Osteocyte (in vitro differentiated cells): ENCODE measurements at places on chromosomes 7 and 10. TPM values are rescaled to one million over a fixed set of nuclear protein-coding genes. Genes with fewer than 3 reads are reported as not detected.

DNA sequence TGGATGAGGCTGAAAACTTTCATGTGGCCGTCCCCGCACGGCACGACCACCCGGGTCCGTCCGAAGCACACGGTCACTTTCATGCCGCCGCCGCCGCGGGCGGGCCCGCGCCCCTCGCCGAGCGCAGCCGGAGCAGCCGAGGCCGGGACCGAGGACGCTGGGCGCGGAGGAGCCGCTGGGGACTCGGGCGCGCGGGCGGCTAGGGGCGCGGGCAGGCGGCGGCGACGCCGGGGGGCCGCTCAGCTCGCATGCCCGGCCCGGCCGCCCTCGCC is 247 bp downstream of the PARD3 start:
- H3K27ac ChIP-seq, result no peak overlapping the region
- peak overlapping the region; percentile 57 for H3K4me3 ChIP-seq
- no peaks in the 10 kb centered on the region for H3K27me3 ChIP-seq
- peaks cover 3% of the 10 kb centered on the region for H3K36me3 ChIP-seq

DNA sequence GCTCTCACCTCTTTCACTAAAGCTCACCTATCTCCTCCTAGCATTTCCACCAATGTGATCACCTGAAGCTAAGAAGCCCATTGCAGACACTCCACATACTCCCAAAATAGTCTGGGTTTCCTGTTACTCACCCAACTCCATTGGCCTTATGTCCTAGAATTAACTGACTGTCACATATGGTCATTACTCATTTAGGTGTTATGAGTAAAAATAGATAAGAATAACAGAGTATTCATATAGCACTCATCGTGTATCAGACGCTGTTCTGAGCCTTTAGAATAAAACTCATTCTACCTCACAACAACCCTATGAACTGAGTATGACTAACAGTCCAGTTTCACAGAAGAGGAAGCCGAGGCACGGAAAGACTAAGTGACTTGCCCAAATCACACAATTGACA is 174.2 kb upstream of the NPVF start:
- no peak overlapping the region for H3K4me3 ChIP-seq
- no peaks in the 10 kb centered on the region for H3K4me1 ChIP-seq
- DNase-seq, result no peak
- no peaks in the 10 kb centered on the region for H3K36me3 ChIP-seq
- H3K27me3 ChIP-seq, result peaks cover 38% of the 10 kb centered on the region

The SLC26A3 gene
- total RNA-seq, result not detected in 2 replicates

The KIAA1217 gene
- 2.8 and 3.0 TPM in 2 replicates for total RNA-seq

DNA sequence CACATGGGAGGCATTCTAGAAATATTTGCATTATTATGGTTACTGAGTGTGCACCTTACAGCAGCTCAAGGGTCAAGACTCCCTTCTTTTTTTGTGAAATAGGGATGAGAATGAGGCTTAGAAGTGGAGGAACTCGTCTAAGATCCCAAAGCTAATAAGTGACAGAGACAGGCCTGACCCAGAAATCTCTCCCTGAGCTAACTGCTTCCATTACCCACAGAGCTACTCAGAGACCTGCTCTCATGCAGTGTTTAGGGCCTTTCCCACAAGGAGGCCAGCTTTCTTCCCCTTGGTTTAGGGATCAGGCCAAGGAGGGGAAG is 301.7 kb downstream of the RPS24 start:
- H3K4me1 ChIP-seq, result peaks cover 31% of the 10 kb centered on the region
- H3K4me3 ChIP-seq, result no peak overlapping the region
- DNase-seq, result peak; percentile 19
- no peaks in the 10 kb centered on the region for H3K36me3 ChIP-seq
- H3K27me3 ChIP-seq, result peaks cover 31% of the 10 kb centered on the region

The ACBD7 gene
- 0.73 and 0.86 TPM in 2 replicates for total RNA-seq

The STAMBPL1 gene
- total RNA-seq, result 4.5 and 4.8 TPM in 2 replicates

GRCh38 chr7:732556-732955 is 5.5 kb upstream of the PRKAR1B start:
- H3K36me3 ChIP-seq, result peaks cover 7% of the 10 kb centered on the region
- no peaks in the 10 kb centered on the region for H3K27me3 ChIP-seq
- H3K4me1 ChIP-seq, result peaks cover 22% of the 10 kb centered on the region
- no peak overlapping the region for H3K4me3 ChIP-seq

The GDF2 gene
- total RNA-seq, result not detected in 2 replicates

DNA sequence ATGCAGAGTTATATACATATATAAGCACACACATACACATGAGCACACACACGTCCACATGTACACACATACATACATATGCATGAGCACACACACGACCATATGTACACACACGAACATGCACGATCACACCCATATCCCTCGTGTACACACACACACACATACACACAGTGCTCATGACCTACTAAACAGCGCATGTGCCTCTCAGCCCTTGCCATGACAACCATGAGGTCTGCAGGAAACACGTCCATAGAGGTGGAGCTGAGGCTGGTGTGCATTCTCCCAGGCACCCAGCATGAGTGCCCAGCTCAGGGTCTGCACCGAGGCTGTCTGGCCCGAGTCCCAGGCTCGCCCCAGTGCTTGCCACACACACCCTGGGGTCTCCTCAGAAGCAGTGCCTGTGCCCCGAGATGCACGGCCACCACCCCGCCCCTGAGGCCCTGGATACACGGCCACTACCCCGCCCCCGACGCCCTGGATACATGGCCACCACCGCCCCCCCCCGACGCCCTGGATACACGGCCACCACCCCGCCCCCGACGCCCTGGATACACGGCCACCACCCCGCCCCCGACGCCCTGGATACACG is 529.6 kb downstream of the DNAJB6 start:
- H3K27me3 ChIP-seq, result no peaks in the 10 kb centered on the region
- no peaks in the 10 kb centered on the region for H3K36me3 ChIP-seq
- H3K4me1 ChIP-seq, result no peaks in the 10 kb centered on the region
- no peak overlapping the region for H3K4me3 ChIP-seq
- no peak for DNase-seq
- no peak overlapping the region for H3K27ac ChIP-seq

DNA sequence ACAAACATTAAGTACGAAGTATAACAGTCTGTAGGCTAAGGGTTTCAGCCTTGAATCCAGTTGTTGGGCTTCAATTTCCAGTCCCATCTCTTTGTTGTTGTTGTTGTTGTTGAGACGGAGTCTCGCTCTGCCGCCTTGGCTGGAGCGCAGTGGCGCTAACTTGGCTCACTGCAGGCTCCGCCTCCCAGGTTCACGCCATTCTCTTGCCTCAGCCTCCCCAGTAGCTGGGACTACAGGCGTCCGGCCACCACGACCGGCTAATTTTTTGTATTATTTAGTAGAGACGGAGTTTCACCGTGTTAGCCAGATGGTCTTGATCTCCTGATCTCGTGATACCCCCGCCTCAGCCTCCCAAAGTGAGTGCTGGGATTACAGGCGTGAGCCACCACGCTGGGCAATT is 464.9 kb downstream of the ANKRD7 start:
- no peak for DNase-seq
- no peaks in the 10 kb centered on the region for H3K27me3 ChIP-seq
- no peak overlapping the region for H3K27ac ChIP-seq
- H3K36me3 ChIP-seq, result no peaks in the 10 kb centered on the region
- H3K4me3 ChIP-seq, result no peak overlapping the region

The INA gene
- total RNA-seq, result 2.4 and 2.5 TPM in 2 replicates

DNA sequence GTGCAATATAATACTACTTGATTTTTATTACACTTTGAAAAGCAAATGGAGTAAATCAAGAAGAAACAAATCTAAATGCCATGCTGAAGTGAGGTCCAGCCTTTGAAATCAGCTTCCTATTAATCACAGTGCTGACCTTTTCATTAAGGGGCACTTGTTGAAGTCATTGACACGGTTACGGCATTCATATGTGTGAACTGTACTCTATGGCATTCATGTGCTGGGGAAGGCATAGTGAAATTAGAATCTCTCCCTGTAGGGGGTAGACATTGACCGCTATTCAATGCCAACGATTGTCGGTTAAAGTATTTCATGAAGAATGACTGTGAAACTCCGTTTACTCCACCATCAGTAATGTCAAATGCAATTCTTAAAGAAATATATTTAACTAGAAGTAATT is 296.1 kb upstream of the SEMA3A start:
- DNase-seq, result no peak
- H3K27me3 ChIP-seq, result no peaks in the 10 kb centered on the region
- H3K27ac ChIP-seq, result no peak overlapping the region
- no peaks in the 10 kb centered on the region for H3K36me3 ChIP-seq
- no peak overlapping the region for H3K4me3 ChIP-seq

DNA sequence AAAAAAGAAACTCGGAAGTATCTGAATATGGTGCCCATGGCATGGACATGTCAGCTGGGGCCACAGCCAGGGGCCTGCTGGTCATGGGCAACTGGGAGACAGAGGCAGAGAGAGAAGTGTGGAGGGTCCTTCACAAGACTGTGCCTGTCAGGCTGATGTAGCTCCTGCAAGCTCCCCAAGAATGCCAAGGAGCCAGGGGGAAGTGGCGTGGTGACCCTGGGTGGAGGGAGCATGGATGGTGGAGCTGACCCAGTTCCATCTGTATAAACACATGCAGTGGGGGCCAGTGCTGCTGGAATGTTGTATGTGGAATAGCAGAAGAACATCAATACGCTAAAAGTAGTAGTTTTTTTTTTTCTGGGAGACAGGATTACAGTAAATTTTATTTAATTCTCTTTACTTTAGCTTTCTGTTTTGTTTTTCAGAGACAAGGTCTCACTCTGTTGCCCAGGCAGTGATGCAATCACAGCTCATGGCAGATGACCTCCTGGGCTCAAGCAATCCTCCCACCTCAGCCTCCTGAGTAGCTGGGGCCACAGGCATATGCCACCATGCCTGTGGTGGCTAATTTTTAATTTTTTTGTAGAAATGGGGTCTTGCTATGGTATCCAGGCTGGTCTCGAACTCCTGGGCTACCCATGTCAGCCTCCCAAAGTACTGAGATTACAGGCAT is 10.5 kb upstream of the ZMIZ2 start:
- no peak for DNase-seq
- H3K4me3 ChIP-seq, result no peak overlapping the region
- no peaks in the 10 kb centered on the region for H3K27me3 ChIP-seq
- peak overlapping the region; percentile 85 for H3K27ac ChIP-seq
- peaks cover 51% of the 10 kb centered on the region for H3K4me1 ChIP-seq
- H3K36me3 ChIP-seq, result no peaks in the 10 kb centered on the region

The MYPN gene
- total RNA-seq, result 1.0 and 1.8 TPM in 2 replicates

DNA sequence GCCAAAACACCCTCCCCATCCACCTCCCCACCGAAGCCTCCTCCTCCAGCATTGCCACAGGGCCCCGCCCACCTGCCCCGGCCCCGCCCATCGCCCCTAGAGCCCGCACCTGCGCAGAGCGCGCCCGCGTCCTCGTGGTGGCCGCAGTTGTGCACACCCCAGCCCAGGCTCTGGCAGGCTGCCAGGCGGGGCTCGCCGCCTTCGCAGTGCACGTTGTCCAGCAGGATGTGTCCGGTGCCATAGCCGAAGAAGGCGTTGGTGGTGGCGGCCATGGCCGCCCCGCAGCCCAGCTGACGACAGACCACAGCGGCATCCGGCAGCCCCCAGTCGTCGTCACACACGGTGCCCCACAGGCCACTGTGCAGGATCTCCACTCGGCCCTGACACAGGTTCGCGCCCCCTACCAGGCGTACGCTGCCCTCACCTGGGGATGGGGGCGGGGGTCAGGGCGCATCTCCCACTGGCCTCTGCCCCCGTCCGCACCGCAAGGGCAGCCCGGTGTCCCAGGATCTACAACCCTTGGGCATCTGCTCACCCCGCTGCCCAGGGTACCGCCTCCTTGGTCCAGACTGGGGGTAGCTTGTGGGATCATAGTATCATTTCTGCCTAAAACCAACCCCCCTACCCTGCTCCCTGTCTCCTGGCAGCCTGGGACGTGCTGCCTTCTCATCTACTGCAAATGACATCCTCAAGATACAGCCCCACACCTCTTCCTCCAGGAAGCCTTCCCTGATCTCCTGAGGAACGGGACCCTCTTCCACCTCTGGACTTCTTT is 11.9 kb downstream of the SSC4D start:
- no peak overlapping the region for H3K27ac ChIP-seq
- H3K4me1 ChIP-seq, result peaks cover 8% of the 10 kb centered on the region
- H3K27me3 ChIP-seq, result no peaks in the 10 kb centered on the region
- no peak overlapping the region for H3K4me3 ChIP-seq

DNA sequence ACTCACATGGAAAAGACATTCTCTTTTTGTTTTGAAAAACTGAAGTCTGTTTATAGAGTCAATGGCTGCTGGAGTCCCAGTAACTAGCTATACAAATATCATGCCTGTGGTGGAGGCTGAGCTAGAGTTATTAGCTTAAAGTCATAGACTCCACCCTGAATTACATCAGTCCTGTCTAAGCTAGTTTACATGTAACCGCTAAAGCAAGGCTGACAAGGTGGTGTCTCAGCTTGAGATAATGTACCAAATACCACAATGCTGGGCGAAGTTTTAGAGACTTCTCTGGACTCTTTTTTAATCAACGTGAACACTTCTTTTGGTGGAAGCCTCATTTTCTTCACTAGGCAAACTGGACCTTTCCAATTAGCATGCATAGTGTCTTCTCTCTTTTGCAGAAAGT is 219.4 kb downstream of the ANK3 start:
- H3K36me3 ChIP-seq, result no peaks in the 10 kb centered on the region
- no peak overlapping the region for H3K4me3 ChIP-seq
- H3K27me3 ChIP-seq, result no peaks in the 10 kb centered on the region
- no peak for DNase-seq
- H3K4me1 ChIP-seq, result peaks cover 27% of the 10 kb centered on the region

The PRPF18 gene
- 17.9 and 19.2 TPM in 2 replicates for total RNA-seq

DNA sequence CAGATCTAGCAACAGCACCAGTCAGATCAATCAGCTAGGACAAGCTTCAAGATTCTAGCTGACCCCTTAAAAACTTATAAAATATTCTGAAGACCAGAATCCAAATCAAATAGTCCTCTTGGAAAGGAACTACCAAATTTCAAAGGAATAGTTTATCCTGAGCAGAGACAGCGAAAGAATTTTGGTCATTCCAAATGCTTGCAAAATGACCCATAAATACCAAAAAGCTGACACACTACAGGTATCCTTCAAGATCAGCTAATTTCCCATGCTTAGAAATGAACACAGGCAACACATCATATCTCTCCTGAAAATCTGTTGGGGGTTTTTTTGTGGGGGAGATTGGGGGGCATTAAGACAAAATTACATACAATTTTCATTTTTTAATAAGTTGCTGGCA is 78.8 kb downstream of the PDSS1 start:
- H3K27me3 ChIP-seq, result no peaks in the 10 kb centered on the region
- H3K4me3 ChIP-seq, result no peak overlapping the region

The AIFM2 gene
- total RNA-seq, result 11.7 and 12.1 TPM in 2 replicates

The SSC4D gene
- total RNA-seq, result 0.31 and 0.89 TPM in 2 replicates

DNA sequence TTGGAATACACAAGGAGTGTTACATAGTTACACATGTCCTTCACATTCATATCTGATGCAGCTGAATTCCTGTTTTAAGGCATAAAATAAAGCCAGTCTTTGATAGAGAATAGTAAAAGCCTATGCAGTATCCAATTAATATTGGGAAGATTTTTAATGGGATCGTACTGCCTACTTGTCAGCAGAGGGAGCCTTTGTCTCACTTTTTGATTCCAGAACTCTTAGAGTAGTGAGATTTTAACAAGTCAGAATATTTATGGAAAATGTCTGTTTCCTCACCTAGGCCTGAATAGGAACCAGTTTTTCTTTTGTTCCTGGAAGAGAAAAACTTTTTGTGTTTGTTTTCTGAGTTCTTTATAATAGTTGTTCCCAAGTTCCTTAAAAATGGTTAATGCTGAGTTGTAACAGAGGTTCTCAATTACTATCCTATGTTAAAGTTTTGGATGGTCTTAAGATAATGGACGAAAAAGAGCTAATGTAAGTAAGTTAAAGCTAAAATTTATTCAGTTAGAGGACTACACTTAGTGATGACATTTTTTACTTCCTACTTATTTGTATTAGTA is 114.0 kb downstream of the BBS9 start:
- H3K27ac ChIP-seq, result no peak overlapping the region
- H3K36me3 ChIP-seq, result no peaks in the 10 kb centered on the region
- DNase-seq, result no peak
- no peaks in the 10 kb centered on the region for H3K4me1 ChIP-seq
- no peaks in the 10 kb centered on the region for H3K27me3 ChIP-seq
- no peak overlapping the region for H3K4me3 ChIP-seq

The CHAT gene
- total RNA-seq, result not detected in 2 replicates

The HHEX gene
- 1.2 and 1.7 TPM in 2 replicates for total RNA-seq
